ENCODE measurements at places on chromosomes 11 and 22.

DNA sequence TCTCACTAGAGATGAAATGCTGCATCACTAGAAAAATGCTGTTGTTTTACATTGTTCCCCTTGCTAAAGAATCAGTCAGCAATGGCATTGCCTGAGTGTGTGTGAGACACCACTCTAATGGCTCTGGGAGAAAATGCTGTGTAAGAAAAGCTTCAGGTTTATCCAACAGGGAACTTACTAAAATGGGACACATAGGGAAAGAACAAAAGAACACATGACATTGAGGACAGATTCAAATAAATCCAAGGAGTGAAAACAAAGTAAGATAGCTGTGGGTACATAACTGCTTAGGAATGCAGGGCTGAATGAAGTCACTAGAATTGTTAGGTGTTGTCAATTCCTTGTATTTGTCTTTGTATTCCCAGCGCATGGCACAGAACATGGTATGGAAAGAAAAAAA, 24.2 kb downstream of the BLID start:
- no peak for DNase-seq

DNA sequence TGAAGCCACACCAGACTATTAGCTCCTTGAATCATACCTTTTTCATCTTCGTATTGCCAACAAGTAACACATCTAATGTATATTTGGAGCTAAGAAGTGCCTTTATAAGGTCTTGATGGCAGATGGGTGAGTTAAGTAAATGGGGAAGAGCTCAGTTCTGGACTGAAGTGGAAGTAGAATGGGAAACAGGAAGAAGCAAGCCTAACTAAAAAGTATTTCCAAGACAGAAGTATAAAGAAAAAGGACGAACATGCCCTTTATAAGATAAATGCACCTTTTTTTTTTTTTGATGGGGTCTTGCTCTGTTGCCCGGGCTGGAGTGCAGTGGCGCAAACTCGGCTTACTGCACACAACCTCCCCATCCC, 14.5 kb downstream of the CRTAM start:
- no peak for DNase-seq

- DNase-seq, result no peak
Observed at GRCh38 chr22:37103151-37103550, 6.4 kb downstream of the TMPRSS6 start.

DNA sequence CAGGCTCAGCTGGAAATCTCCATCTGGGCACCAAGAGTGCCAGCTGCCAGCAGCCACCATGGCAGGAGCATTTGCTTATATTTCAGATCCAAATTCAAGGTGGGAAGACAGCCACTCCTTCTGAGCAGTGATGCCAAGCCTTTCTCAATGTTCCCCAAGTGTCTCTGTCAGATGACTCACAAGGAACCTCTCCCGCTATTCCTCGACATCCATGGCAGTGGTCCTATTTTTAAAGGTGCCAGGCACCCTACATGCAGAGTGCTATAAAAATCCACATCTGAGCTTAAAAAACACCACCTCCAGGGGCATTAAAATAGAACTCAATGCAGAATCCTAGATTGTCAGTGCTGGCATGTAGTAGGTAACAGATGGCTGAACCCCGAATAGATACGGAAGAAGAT, 112.1 kb downstream of the SLC1A2 start:
- no peak for DNase-seq

DNA sequence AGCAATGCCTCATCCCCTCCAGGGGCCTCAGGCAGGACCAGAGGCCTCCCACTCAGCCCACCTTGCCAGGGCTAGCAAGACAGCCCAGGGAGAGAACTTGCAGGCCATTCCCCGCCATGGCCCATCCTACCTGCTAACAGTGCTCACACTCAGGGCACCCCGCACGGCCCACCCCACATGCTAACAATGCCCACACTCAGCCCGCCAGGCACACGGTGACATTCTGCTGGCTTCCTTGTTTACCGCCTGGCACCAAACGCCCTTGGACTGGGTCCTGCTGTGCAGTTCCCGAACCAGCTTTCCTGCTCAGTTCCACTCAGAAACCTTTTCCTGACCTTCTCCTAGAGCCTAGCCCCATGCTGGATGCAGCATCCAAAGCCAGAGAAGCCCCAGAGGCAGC, 33.5 kb upstream of the FADD start:
- no peak for DNase-seq
